ENCODE measurements at places on chromosomes 5 and 9.

GRCh38 chr9:136526625-136527066 lies 19.2 kb downstream of the NOTCH1 start:
- DNase-seq, result no peak

- DNase-seq, result peak; percentile 89
These were observed 93.6 kb upstream of the TLE4 start for GRCh38 chr9:79477955-79478771.

GRCh38 chr5:178437386-178438075 lies 152.7 kb downstream of the COL23A1 start:
- DNase-seq, result no peak

- no peak for DNase-seq
These were observed 6.6 kb downstream of the FIBCD1 start for GRCh38 chr9:130932255-130933079.

- no peak for DNase-seq
These were observed 3.1 kb downstream of the SOX30 start for GRCh38 chr5:157649101-157649500.

DNA sequence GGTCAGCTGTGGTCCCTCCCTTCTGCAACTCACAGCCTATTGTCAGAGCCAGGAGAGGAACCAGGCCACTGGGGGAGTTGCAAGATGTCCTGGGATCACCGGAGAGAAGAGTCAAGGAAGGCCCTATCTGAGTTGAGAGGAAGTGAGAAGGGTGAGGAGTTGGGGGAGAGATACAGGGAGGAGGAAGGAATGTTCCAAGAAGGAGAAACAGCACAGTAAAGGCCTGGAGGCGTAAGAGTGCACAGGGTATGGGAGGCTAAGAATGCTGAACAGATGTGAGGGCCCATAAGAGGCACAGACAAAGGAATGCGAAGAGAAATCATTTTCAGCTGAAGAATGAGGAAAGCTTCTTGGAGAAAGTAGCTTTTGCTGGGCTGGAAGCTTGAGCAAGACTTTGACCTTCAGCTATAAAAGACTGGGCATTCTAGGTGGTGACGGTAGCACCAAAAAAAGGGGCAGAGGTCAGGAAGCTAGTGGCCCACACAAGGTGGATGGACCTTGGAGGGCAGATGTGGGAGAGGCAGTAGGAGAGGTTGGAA lies 21.6 kb upstream of the CSF1R start:
- no peak for DNase-seq

- DNase-seq, result no peak
These were observed 41.9 kb downstream of the TEK start for GRCh38 chr9:27150746-27151406.

GRCh38 chr9:82234160-82234943 lies 245.8 kb downstream of the SPATA31D1 start:
- DNase-seq, result no peak

DNA sequence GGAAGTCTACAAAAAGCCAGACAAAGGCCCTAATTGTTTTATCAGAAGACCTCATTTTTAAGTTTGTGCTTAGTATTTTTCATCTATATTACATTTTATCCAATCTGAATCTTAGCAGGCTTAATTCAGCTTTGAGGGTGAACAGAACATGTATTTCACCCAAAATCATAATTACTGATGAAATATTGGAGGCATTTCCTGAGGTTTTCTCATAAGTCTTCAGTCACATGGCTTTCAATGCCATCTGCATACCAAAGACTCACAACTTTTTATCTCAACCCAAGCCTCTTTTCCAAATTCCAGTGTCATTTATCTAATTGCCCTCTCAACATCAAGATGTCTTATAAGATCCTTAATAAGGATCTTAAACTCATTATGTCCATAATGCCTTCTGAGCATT lies 150.8 kb downstream of the TTC39B start:
- DNase-seq, result no peak

- DNase-seq, result no peak
These were observed 4.0 kb downstream of the CMBL start for GRCh38 chr5:10303699-10304170.

GRCh38 chr5:78286290-78286689 lies 8.2 kb downstream of the AP3B1 start:
- DNase-seq, result no peak

GRCh38 chr5:110738503-110738811 lies 350 bp upstream of the SLC25A46 start:
- no peak for DNase-seq

- no peak for DNase-seq
These were observed 17.2 kb downstream of the PAM start for GRCh38 chr5:102772273-102772672.

GRCh38 chr9:129414377-129414992 lies 206.4 kb downstream of the C9orf50 start:
- DNase-seq, result peak; percentile 7

DNA sequence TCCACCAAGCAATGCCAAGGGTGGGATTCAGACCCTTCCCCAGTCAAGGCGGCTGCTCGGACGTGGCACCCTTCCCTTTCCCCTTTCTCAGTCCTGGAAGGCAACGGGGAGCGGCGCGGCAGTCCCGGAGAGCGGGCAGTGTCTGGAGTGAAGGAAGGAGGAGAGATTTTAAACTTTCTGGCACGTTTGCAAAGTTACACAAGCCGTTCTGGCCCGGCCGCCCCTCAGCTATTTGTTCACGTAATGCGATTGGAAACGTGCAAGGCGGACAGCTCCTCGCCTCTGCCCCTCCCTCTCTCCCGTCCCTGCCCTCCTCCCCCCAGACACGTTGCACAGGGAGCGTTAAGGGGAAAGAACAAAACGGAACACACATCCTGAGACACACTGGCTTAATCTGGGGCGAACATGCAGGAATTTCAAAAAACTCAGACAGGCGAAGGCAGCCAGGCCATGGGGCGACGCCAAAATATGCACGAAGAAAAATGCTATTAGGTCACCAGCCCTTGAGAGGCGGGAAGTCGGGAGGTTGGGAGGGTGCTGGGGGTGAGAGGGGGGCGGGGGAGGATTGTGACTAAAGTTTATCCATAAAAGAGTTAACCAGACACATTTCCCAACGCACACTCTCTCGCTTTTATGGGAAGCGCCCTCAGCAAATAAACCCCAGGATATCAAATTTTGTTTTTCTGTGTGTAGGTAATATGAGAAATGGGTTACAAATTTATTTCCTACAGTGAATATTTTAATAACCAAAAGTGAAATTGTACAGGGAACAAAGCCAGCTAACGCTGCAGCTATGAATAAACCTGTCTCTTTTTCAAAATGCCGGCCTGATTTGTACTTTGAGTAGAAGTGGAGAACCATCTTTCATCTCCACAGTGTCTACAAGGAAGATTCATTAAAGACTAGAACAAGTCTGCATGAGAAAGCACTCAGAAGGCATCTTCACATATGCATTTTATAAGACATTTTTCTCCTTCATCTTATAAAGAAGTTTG lies at the start of gene LOX:
Gene LOX (minus strand): TSS at position 144 of the 995 bp plus-strand sequence. CDS start 274 bp downstream, outside the sequence.
- peak; percentile 63 for DNase-seq

DNA sequence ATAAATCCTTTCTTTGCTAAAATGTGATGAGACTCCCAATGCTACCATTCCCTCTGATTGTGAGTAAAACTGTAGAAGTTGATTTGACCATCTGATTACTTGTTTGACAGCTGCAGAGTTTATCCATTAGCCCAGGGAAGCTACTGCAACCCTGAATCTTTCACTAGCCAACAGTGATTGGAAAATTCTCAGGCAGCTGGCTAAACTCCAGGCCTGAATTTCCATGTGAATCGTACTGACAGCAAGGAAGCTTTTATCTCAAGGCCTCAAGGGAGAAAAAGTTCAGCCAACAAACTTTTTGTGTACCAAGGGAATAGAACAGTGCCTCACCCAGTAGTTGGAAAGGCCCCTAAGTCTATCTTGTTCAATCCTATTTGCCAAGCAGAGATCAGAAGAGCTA lies 246.7 kb upstream of the TRPM3 start:
- DNase-seq, result no peak

- no peak for DNase-seq
These were observed 29.0 kb downstream of the ABLIM3 start for GRCh38 chr5:149170299-149170698.

DNA sequence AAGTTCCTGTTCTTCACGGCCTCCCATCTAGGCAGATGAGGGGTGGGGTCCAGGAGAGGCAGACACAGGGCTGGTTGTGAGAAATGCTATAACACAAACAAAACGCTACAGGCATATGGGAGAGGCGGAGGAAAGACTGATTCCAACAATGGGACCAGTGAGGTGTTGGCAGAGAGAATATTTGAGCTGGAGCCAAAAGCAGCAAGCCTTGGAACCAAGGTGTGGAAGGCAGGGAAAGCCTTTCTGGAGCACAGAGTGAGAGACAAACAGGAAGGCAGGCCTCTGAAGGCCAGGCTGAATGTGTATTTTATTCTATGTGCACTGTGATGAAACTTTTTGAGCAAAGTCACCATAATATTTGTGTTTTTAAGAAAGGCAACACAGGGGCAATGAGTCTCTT lies 2.9 kb downstream of the ATPSCKMT start:
- DNase-seq, result peak; percentile 32

DNA sequence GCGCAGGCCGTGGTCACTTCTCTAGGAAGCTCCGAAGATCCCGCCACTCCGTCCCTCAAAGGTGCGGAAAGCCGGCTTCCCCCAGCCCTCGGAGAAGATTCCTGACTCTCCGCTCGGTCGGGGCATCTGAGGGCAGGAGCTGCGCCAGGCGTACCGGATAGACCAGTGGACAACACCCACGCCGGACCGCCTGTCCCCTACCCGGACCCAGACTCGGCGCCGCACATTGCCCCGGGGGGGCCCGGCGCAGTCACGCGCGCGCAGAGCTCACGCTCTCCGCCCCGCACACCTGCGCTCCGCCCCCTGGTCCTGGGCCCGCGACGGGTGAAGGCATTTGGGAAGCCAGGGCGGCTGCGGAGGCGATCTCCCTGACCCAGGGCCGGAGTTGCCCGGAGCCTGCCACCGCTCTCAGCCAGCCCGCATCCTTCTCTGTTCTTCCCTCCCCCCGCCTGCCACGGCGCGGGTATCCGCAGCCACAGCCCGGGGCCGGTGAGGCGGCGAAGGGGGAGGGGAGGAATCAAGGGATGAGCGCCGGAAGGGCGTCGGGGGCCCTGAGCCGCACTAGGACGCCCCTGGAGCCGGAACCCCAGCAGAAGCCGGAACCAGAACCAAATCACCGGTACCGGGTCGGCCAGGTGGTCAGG lies 448 bp downstream of the RELL2 start:
- no peak for DNase-seq

- no peak for DNase-seq
These were observed 117.3 kb upstream of the TNFAIP8 start for GRCh38 chr5:119238265-119239118.

DNA sequence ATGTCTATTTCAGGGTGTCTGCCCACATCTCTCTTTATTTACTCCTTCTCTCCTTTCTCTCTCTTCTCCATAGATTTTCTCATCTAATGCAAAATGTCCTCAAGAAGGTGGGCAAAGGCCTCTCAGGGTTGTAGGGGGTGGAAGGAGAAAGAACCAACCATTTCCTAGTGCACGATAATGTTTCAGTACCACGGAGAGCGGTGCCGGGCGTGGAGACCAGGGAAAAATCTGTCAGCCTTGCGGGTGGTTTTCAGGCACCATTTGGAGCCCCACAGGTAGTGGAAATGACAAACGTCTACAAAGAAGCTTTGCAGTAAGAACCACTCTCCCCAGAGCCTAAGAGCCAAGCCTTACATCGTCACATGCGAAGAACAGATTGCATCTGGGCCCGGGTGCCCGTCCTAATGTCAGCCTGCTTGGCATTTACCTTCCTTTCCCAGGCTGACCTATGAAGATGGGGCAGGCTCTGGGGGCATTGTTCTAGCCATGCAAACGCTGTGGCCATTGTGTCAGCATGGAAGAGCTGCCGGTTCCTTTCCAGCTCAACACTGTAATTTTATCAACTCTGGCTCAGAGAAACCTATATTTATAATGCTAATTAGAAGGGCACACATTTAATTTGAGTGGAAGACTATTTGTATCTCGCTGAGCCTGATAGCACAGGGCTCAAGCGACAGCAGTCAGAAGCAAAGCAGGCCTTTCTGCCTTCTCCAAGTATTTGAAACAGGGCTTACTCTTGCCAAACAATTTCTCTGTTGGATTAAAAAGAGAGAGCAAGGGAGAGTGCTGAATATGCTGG lies 430.1 kb upstream of the WWC1 start:
- peak; percentile 13 for DNase-seq

GRCh38 chr5:26740182-26740581 lies 298.2 kb downstream of the CDH9 start:
- no peak for DNase-seq

DNA sequence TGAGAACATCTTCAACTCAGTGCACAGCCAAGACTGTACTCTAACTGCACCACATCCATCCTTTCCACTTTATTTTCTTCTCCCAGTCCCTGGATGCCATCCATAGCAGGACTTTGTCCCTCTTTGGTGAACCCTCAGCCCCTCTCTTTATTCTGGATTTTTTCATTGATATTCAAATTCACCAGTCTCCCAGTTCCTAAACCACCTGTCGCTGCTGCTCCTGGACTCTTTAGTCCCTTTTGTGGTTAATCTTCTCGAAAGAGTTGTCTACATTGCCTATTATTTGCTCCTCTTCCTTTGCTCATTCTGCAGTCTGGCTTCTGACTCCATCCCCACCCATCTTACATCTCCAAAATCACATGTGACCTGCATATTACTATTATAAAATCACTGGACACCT lies 59.4 kb upstream of the ZSWIM6 start:
- no peak for DNase-seq

DNA sequence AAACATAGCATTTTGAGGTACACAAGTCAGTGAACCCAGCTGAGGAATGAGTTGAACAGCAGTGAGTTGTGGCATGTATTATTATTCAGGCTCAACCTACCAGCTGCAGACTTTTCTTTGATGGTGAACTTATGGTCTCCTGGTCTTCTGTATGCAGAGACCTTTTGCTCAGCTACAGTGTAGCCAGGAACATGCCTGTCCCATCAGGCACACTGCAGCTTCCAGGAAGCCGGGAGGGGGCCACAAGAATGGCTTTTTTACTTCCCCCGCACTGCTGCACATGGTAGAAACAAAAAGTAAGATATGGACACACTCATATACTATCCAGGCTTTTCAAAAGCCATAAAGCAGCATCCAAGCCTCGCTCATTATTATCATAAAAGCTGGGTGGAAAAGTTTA lies 65.3 kb upstream of the PLPP1 start:
- DNase-seq, result no peak

DNA sequence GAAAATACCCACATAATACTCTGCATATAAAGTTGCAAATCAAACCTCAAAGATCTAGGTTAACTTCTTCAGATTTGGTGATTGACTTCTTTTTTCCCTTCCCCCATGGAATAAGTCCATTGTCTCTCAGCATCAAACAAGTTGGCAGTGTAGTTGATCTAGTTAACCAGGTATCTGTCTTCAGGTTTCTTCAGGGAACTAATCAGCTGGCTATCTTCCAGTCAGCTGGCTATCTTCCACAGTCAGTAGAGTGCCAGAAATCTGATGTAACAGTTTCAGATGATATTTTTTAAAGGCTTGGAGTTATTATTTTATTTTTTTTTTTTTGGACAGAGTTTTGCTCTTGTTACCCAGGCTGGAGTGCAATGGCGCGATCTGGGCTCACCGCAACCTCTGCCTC lies 16.8 kb downstream of the TNFSF15 start:
- peak; percentile 38 for DNase-seq

- no peak for DNase-seq
These were observed 1050.0 kb upstream of the CDH10 start for GRCh38 chr5:25694801-25695200.

Measured in mammary epithelial cell (primary cell).